Right renal cortex interstitium (tissue), 3 donors: ENCODE measurements at places on chromosomes 11 and 22.

- no peak for DNase-seq
Observed at GRCh38 chr11:134802598-134802997, 390.6 kb upstream of the B3GAT1 start.

- no peak for DNase-seq
Observed at GRCh38 chr11:130092661-130093060, 23.0 kb downstream of the APLP2 start.

- DNase-seq = no peak
Observed at GRCh38 chr11:85948884-85949283, 93.7 kb downstream of the CCDC83 start.

GRCh38 chr11:124101737-124102136 is 13.5 kb upstream of the VWA5A start:
- no peak for DNase-seq

GRCh38 chr11:19872512-19873145 is 160.0 kb downstream of the NAV2 start:
- no peak for DNase-seq

DNA sequence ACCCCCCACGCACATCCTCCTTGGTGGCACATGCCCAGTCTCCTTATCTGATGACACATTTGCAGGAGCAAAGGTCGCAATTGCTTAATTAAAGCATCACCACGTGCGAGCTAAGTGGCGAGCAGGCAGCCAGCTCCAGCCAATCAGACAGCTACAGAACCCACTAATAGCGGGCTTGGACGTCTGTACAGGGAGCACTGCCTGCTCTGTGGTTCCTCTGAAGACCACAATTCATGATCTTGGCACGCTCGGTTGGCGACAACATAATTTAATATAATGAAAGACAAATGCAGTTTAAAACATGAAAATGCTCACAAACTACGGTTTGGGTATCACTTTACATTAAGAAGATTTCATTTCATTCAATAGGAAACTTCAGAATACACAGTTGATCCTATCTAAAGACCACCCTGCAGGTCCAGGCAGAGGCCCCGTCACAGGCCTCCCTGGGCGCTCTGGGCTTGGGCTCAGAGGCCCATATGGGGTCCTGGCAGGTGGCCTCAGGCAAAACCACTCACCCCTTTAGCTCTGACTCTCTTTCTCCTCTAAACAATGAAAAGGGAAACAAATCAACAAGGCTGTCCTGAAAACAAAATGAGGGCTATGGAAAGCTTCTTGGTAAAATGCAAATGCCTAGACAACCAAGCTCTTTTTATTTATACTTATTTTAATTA is 10.4 kb downstream of the PACSIN2 start:
- no peak for DNase-seq

DNA sequence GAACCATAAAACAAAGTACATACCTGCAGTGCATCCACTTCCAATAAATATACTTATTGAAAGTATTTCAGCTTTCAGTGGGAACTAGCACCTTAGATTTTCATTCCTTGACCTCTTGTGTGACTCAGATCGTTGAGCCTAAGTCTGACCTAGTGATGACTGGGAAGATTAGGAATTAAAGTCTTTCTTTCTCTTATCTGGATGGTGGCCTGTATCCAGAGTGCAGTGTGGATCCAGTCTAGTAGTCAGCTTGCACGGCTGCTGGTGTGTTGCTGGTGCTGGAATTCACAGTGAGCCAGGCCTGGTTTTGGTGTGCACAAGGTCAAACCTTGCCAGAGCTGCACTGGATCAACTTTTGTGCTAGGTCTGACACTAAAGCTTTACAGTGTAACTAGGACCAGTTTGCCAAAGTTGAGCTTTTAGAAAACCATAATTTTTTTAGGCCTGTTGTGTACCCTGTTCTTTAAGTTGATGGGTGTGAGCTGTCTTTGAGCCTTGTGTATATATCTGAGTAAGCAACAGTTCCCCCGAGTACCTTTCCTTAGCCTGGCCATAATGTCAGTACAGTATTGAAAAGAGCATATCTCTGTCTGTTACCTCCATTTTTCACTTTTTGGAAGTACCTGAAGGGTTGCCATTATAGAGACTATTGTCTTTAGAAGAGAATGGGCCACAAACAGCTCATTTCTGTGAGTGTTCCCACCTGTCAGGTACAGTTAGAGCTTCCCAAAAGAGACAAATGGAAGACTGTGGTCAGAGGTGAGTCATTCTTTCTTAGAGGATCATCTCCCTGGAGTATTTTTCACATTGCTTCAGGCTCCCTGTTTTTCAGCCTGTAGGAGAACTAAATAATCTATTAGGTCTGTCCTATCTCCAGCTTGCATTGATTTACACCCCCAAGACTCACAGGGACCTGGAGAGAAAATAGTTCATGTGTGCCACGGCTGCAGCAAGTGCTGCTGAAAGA is 89.8 kb downstream of the ALX4 start:
- no peak for DNase-seq

DNA sequence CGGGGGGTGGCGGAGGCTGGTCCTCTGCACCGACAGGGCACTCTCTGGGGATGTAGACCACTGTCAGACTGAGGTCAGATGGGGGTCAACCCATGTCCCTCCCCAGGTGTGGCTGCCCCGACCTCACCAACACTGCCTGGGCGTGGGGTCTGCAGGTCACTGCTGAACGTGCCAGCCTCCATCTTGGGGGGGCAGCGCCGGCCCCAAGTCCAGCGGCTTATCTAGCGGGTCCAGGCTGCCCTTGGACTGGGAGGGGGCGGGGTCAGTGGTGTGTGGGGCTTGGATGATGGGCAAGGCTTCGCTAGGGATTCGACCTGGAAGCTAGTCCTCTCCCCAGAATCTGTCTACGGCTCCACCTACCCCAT is 178.2 kb downstream of the IGLL1 start:
- no peak for DNase-seq

DNA sequence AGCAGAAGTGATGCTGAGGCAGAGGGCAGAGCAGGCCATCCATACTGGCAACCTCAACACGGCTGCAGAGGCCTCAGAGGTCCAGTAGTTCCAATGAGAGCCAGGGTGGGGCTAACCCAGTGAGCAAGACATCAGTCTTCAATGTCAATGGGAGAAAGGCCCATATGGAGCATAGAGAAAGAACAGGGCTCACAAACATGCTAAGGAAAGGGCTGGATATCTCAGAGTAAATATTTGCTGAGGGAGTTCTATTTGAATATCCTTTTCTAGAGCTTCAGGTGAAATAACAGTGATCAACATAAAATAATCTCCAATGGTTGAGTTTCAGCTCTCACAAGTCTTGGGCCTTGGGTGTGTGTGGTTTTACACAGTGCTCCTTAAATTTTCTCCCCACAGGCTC is 50.8 kb upstream of the CCDC90B start:
- DNase-seq = no peak

DNA sequence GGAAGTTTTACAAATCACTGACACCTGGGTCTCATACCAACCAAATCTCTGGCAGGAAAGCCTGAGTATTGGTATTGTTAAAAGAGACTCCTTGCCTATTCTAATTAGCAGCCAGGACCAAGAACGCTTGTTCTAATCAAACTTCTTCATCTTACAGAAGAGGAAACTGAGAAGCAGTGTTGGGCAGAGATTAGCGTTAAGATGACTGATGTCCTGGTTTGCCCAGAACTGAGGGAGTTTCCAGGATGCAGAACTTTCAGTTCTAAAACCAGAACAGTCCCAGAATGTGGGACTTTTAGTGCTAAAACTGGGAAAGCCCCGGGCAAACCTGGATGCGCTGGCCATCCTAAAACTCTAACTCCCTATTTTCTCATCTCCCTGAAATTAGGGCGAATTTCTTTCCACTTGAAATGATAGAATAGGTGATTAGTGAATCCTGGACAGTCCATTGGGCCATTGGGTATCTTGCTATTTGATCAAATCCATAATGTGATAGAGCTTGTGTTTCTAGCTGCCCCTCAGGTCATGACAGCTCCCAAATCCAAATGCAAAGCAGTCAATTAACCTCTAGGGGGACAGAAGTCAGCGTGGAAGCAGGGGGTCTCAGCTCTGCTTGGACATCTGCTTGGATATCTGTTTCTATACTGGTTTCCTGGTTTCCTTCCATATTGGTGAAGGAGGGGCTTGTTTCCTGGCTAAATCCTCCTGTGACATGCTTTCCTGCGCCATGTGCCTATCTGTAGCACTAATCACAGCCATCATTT is 16.0 kb upstream of the TMPRSS13 start:
- no peak for DNase-seq

DNA sequence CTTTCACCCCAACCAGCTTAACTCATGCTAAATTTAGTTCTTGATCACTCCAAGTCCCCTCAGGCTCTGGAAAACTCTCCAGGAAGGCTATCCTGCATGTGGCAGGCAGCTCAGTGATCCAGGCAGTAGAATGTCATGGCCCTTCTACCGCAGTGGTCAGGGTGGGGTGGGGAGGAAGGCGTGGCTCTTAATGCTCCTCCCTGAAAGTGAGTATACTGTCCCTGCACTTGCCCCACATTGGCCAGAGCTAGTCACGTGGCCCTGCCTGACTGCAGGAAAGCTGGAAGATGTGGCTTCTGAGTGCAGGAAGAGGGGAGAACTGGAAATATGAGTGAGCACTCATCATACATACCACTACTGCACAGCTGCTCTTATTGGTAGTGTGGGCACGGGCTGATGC is 102.1 kb downstream of the GRAMD1B start:
- no peak for DNase-seq

DNA sequence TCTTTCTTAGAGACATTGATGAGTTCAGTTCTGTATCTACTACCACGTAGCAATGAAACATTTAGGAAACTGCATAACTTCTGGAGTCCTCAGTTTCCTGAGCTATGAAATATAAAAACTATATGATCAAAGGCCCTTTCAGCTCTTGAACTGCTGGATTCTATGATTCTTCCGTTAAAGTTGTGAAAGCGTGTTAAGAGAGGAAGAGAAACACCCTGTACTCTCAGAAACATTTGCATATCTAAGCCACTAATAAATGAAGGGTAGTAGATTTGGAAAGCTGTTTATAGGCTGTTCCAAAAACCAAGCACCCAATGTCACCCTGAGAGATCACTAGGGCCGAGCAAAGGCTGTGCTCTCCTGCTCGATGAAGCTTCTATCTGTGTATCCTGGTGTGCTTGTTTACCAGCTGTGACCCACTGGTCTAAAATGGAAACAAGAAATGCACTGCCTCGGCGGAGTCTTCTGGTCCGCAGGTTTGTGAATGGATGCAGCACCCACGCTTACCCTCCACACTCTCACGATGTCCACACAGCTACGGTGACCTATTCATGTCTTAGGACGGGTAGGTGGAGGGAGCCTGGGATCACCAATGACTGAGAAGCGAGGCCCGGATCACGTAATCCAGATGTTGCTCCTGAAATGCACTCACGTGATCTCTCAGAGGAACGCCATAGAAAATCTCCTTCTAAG is 325.8 kb downstream of the OPCML start:
- DNase-seq = no peak
